Muscle of leg (tissue), 16 donors: ENCODE measurements at places on chromosomes 11 and 22. TPM values are rescaled to one million over a fixed set of nuclear protein-coding genes. Genes with fewer than 3 reads are reported as not detected.

Gene CCDC81
- 1.1 TPM for total RNA-seq

- peak; percentile 26 for DNase-seq
Measured at GRCh38 chr11:6297831-6298230, 22.5 kb downstream of the CAVIN3 start.

DNA sequence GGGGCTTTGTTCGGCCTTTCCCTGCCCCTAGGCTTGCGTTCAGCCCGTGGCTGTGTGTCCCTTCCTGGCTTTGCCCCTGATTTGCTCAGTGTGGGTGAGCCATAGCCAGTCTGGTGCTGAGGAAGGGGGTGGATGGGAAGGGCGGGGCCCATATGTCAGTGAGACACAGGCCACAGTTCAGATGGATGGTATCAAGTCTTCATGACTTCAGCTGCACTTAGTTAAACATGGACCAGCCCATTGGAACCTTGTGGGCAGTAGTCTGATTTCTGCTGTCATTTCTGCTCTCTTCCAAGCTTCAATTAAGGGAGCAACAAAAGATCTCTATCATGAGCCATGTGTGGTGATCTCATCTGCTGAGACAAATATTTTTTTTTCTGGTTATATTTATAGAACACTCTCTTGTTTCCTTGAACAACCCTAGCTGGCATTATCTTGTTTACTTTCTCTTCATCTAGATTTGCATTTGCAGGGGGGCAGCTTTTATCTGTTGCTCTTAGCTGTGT is 21.6 kb upstream of the PEX26 start:
- DNase-seq: peak; percentile 61

GRCh38 chr11:24521601-24522000 is 24.7 kb downstream of the LUZP2 start:
- DNase-seq: no peak

DNA sequence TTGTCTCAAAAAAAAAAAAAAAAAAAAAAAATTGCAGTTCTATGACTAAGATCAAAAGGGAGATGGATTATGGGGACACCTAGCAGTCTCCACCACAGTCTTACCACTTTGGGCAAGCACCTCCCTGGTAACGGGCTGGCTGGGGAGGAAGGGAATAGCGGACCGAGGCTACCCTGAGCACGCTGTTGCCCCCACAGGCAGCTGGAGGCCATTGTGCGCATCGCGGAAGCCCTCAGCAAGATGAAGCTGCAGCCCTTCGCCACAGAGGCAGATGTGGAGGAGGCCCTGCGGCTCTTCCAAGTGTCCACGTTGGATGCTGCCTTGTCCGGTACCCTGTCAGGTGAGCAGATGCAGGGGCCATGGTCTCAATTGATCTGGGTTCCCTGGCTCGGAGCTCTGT is 21.2 kb downstream of the MCM5 start:
- no peak for DNase-seq

DNA sequence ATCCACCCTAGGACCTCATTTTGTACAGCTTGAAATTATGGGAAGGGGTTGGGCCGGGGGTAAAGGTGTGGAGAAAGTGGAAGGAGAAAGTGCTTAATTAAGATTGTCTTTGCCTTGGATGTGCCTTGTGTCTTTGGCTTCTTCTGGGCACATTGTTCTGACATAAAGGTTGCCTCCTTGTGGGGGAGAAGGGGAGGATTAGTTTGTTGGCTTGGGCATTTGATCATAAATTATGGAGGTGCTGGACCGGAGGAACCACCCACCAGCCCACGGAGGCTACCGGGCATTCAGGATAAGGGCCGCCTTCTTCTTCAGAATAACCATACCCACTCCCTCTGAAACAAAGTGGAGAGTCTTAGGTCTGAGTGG is 1.3 kb downstream of the PAFAH1B2 start:
- peak; percentile 25 for DNase-seq

Gene XBP1
- total RNA-seq: 86.8 TPM
